ENCODE measurements at places on chromosomes 2 and 18.

DNA sequence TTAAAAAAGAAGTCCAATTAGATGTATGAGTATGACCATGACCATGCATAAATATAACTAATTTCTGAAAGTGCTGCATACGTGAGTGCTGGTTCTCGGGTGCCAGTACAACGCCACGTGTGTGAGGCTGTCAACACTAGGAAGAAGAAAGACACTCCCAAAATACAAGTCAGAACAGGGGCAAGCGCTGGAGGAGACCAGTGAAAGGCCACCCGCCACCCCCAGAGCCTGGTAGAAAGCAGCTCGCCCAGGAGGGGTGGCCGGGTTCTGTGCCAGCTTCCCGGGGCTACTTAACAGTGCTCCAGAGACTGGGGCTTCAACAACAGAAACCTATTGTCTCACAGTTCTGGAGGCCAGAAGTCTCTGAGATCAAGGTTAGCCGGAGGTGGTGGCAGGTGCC lies 147.6 kb downstream of the RTP5 start:
- DNase-seq = no peak

GRCh38 chr2:70531419-70532086 lies 22.1 kb downstream of the TGFA start:
- DNase-seq = no peak

DNA sequence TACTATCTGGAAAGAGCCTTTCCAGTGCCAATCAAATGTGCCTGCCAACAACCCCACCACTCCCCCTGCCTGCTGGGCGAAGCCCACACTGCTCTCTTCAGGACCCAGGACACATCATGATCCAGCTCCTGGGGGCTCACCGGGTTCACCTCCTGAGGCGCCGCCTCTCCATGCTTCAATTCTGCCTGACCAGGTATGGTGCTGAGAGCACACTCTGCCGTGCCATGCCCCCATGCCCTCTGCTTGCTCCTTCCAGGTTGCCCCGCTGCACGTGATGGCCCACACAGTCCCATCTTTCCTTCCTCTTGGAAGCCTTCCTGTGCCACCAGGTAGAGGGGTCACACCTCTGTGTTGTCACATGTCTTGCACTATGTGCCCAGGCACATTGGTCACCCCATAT lies 47.5 kb downstream of the ASB18 start:
- DNase-seq = no peak

GRCh38 chr18:72114801-72115594 lies 429.1 kb downstream of the CBLN2 start:
- no peak for DNase-seq

- no peak for DNase-seq
Observed at GRCh38 chr2:45330108-45330507, 281.0 kb downstream of the SRBD1 start.

GRCh38 chr2:104606056-104606455 lies 247.9 kb upstream of the POU3F3 start:
- DNase-seq = no peak

DNA sequence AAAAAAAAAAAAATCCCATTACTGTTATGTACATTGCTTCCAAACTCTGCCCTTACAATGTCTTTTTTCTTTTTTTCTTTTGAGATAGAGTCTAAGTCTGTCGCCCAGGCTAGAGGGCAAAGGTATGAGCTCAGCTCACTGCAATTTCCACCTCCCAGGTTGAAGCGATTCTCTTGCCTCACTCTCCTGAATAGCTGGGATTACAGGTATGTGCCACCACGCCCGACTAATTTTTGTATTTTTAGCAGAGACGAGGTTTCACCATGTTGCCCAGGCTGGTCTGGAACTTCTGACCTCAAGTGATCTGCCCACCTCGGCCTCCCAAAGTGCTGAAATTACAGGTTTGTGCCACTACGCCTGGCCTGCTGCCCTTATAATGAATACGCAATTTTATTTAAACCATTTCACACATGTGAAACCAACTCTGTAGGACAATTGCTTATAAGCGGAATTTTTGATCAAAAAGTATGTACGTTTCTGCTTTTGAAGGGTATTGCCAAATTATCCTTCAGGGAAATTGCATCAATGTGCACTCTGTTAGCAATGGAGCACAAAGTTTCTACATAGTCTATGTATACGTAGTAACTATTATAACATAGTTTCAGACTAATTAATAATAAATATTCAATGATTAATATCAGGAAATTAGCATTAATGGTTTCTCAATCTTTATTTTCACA lies 55.7 kb upstream of the ACTR3 start:
- no peak for DNase-seq

DNA sequence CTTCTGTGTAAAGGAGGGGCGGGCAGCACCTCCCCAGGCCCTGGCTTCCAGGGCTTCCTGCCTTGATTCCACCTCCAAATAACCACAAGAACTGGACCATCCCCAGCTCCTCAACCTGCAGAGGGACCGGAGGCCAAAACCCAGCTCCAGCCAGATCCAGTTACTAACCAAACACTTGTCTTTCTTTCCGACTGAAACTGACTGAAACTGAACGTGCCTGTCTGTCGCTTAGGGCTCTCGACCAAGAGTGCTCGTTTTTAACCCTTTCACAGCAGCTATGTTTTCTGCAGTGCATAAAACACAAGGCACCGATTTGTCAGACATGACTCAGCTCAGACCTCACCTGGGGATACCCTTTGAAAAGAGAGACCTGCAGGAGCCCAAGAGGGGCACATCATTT lies 249.9 kb upstream of the SIX2 start:
- no peak for DNase-seq

DNA sequence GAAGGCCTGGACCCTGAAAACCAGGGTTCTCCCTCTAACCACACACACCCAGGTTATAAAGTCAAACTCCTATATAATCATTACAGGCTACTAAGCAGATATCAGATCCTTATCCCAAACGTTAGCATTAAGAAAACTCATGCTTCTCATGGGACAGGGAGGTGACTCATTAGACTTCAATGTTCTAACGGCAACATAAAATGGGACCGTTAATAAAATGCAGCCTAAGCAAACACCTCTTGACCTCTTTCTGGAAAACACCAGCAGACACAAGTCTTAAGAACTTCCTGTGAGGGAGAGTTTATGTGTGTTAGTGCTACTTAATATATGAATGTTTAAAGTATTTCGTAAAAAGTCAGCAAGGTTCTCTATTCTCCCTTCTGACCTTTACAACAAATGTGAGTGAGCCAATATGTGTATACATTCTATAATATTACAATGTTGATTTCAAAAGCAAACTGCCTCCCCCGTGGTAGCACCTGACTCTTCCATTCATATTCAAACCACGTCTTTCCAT lies 31.7 kb downstream of the LPIN2 start:
- no peak for DNase-seq

DNA sequence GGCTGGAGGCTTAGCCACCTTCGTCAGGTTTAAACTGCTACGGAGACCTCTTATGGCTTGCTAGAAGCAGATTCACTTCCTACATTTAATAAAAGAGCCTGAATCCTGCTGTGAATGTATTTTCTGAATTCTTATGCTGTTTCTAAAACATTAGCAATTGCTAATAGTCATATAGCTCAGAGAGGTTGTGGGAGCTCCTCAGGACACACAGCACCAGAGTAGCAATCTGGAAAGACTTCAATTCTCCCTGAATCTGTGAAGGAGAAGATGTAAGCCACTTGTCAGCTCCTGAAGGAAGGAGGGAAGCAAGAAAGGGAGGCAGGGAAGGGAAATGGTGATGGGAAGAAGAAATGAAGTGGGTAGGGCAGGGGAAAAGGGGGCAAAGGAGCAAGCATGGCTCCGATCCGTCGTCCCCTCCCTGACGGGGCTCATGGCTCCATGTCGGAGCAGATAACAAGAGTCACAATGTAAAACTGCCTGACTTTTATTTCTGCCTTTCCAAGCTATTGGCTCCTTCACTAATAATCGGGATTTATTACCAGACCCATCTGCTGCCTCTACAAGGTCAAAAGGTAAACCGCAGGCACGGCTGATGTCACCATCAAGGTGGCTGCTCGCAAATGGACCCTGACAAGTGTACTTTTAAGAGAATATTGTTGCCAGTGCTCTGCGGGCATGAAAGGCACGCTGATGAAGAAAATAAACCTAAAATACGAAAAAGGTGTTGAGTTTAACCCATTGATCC lies 656.0 kb upstream of the SALL3 start:
- no peak for DNase-seq

DNA sequence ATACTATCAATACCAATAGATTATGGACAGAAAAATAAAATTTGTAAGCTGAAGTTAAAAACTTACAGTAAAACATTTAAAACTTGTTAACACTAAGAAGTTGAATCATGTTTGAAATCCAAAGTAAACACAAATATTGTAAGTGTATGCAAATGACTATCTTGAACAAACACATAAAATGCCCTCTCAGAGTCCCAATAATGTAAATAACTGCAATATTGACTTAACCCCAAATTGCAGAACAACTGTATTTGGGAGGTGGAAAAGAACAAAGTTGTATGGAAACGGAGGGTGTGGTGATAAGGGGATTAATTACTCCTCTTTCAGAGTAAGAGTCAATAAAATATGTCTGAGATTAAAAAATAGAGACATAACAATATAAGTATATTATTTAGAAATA lies 140.0 kb upstream of the NOL4 start:
- no peak for DNase-seq

GRCh38 chr18:10530852-10531251 lies 5.0 kb downstream of the NAPG start:
- DNase-seq = no peak

DNA sequence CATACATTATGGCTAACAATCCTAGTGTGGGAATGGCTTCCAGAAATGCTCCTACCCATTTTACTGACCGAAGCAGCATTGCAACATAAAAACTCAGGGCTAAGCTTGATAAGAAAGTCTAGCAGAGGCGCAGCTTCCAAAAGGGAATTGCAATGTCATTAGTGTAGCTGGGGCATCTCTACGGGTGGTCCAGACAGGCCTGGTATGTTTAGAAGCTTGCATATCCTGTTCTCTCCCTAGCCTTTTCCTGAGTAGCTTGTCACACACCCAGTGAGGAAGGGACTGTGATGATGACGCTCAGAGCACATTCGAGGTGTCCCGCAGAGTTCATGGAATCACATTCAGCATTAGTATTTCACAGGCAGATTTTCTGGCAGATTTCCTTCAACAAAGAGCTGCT lies 38.0 kb upstream of the COL5A2 start:
- DNase-seq = no peak

GRCh38 chr18:56060967-56061541 lies 473.1 kb upstream of the TCF4 start:
- DNase-seq = no peak

DNA sequence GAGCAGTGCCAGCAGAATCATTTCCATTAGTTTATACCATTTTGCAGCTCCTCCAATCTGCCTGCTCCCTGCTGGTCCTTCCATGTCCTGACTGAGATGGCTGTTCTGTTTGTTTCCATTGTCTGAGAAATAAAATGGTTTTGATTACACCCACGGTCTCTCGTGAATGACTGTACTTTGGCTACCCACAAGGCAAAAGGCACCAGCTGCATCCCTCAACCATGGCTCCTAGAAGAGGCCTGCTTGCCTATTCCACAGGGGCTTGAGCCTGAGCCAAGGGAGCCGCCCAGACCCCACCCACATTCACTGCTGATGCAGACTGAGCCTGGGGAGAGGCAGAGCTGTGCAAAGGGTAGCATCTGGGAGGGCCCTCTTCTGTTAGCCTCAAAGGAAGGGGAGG lies 31.2 kb downstream of the MARCHF4 start:
- DNase-seq = no peak

GRCh38 chr2:34096562-34097171 lies 497.6 kb upstream of the FAM98A start:
- DNase-seq = peak; percentile 33

DNA sequence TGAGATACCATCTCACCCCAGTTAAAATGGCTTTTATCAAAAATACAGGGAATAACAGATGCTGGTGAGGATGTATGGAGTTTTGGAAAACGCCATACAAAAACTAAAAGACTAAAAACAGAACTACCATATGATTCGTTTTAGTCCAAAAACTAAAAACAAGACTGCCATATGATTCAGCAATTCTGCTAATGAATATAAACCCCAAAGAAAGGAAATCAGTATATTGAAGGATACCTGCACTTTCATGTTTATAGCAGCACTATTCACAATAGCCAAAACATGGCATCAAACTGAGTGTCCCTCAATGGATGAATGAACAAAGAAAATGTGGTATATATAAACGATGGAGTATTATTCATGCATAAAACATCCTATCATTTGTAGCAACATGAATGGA lies 224.4 kb upstream of the MC4R start:
- DNase-seq = no peak

DNA sequence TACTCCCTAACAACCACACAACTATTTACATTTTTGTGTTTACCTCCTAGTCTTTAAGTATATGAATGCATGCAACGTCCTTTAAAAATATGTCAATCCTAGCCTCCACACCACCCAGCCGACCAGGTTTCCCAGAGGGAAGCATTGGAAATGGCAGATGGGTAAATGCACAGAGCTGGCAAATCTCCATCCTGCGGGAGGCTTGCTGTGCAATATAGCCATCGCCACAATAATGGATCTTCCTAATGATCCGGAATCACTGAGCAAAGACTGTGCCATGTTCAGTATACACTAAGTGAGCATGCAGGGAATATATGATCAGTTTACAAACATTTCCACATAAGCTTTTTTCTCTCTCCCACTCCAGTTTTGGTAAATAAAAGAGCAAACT lies 131.8 kb downstream of the NEDD4L start:
- DNase-seq = no peak

DNA sequence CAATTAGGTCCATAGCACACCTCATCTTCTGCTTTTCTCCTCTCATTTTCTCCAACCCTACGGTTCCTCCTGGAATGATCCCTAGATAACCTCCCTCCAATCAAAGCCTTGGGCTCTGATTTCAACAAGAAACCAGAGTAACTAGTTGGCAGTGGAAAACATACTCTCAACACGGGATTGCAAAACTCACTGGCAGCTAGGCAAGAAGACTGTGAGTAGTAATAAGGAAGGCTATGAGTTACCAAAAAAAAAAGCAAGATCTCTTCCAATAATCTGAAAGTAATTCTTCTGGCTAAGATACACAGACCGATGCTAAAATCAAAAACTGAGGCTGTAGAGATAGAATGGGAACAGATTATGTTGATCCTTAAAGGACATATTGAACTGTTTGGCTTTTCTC lies 28.4 kb upstream of the CCDC102B start:
- no peak for DNase-seq

DNA sequence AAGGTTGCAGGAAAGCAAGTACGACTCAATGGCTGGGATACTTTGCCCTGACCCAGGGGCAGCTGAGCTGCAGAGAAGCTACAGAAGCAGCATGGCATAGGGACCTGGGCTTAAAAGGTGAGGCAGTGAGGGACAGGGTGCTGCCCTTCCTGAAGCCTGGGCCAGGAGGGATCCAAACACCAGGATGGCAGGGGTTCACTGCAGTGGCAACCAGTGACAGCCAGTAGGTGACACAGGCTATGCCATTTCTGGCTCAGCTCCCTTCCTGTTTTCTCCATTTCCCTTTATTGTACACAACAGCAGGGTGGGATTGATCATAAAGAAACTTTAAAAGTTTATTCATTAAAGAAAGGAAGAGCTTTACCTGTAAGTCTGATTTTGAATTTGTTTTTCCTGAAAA lies 48.8 kb downstream of the CABYR start:
- no peak for DNase-seq

- no peak for DNase-seq
Observed at GRCh38 chr2:147331790-147332419, 512.9 kb upstream of the ACVR2A start.

GRCh38 chr2:88187038-88187676 lies 17.0 kb downstream of the THNSL2 start:
- peak; percentile 36 for DNase-seq

- peak; percentile 12 for DNase-seq
Observed at GRCh38 chr2:237122214-237122666, 36.6 kb downstream of the COPS8 start.

Data from NCI-H2107 (cell line).